ENCODE measurements at places on chromosomes 16 and 17.

DNA sequence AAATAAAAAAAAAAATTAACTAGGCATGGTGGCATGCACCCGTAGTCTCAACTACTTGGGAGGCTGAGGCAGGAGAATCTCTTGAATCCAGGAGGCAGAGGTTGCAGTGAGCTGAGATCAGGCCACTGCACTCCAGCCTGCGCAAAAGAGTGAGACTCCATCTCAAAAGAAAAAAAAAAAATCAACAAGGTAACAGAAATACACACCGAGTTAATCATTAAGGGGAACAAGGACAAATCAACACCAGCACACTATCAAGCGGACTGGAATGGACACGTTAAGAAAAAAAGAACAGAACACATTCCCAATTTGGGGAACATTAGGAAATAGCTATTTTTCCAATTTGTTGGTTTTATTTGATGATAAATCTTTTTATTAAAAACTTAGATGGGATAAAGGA is 28.4 kb upstream of the GLG1 start:
- DNase-seq = no peak

DNA sequence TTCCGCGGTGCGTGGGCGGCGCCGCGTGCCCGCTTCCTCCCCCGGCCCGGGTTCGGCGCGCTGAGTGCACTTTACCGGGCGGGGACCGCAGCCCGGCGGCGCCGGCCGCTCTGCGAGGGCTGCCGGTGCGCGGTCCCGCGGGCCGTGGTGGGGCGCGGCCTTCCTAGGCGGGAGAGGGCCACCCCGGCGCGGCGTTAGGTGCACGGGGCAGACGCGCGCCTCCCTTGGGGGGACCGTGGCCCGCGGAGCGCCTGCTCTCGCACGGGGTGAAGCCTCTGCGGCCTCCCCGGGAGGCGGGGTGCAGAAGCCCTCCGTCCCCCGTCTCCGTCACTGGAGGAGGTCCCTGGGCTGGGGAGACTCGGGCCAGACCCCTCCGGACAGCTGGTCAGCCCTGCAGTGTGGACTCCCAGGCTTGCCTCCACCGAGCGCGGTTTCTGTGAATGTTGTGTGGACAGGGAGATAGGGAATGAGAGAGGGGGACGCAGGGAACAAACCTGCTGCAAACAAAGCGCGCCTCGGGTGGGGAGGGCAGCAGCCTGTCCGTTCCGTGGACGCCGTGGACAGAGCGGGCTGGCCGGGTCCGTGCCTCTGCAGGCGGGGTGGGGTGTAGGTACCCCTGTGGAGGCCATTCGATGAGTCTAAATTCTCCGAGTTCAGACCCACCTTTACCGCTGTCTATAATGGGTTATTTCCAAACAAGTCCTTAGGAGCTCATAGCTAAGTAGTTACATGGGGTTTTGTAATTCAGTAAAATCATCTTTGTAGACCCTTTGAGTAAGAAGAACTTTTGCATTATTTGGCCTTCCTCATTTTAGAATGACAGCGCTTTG is 721 bp downstream of the TBCD start:
- no peak for DNase-seq

DNA sequence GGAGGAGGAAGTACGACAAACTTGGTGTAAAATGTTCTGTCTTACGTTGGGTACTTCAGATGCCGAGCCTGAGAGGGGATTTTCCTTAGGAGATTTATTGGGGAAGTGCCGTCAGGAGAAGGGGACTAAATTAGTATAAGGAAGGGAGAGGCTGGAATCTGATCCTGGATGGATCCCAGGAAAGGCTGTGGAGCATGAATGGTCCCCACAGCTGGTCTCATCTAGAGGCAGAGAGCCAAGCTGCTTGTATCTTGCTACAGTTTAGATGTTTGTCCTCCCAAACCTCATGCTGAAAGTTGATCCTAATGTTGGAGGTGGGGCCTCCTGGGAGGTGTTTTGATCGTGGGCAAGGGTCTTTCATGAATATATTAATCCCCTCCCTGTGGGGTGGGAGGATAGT is 798.4 kb upstream of the EEF2KMT start:
- DNase-seq = no peak

DNA sequence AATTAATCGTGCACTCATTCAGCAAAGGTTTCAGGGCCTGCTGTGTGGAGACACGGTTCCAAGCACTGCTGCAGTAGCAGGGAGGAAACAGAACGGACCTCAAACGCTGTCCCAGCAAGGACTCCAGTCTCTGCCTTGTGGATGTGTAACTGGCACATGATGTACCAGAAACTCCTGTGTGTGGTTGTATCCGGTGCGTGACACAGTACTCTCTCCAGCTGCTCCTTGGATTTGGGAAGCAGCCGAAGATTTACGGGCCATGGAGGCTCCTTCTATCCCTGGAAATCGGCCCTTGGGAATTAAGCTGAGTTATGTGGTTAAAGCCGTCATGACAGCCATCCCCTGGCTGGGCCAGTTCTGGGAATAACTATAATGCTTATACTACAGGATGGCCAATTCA is 8.5 kb upstream of the ANKRD11 start:
- DNase-seq = no peak

DNA sequence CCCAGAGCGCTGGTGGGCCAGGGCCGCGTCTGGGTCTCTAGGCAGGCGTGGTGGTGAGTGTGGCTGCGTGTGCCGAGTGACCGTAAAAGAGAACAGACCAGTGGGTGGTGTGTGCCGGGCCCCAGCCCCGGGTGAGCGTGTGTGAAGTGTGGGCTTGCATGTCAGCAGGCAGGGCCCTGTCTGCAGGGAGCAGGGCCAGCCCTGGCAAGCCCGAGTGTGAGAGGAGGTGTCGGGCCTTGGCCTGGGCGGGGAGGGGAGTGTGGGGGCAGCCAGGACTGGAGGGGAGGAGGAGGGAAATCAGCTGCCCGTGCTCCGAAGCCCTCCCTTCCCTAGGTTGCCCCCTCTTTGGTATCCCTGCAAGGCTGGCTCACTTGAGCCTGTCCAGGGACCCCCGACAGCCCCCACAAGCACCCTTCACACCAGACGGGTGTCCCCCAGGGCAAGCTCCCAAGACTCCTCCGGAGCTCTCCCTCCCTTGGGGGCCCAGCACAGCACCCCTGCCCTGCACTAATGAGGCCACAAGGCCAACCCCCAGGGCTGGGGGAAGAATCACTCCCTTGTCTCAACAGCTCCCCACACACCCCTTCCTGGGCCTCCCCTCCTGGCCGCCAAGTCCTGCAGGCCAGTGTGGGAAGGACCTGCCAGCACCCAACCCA is 1.9 kb downstream of the USH1G start:
- no peak for DNase-seq

DNA sequence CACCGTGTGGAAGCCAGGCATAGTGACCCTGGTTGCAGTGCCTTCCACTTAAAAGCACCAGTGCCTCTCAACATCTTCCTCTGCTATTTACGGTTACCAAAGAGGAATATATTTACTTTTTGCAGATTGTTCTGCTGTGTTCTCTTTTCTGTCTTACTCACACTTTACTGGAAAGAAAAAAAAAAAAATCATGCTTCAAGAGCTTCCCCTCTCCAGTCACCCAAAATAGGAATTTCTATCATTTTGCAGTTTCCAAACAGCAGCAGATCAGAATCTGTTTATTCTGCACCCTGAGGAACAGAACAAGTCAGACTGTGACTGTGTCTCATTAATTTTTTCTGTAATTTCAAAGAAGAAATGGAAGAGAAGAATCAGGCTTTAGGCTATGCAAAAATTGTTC is 96.1 kb downstream of the KCNJ2 start:
- DNase-seq = no peak

DNA sequence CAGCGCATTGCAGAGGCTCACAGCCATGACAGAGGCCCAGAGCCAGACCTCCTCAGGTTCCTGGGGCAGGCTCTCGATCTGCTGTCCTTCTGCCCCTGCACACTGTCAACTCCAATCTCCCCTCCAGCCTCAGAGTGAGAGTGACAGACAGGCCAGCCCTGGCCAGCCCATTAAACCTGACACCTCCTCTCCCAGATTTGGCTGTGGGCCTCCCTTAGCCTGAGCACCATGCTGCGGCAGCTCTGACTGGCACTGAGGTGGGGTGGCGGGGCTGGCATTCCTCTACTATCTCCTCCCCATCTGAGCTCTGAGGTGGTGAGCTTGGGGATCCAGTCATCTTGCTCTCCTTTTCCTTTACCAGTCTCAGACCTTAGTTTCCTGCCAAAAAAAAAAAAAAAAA is 15.5 kb upstream of the C1QL1 start:
- no peak for DNase-seq

- DNase-seq = no peak
Measured at GRCh38 chr16:88453611-88454522, 787 bp downstream of the ZFPM1 start.

DNA sequence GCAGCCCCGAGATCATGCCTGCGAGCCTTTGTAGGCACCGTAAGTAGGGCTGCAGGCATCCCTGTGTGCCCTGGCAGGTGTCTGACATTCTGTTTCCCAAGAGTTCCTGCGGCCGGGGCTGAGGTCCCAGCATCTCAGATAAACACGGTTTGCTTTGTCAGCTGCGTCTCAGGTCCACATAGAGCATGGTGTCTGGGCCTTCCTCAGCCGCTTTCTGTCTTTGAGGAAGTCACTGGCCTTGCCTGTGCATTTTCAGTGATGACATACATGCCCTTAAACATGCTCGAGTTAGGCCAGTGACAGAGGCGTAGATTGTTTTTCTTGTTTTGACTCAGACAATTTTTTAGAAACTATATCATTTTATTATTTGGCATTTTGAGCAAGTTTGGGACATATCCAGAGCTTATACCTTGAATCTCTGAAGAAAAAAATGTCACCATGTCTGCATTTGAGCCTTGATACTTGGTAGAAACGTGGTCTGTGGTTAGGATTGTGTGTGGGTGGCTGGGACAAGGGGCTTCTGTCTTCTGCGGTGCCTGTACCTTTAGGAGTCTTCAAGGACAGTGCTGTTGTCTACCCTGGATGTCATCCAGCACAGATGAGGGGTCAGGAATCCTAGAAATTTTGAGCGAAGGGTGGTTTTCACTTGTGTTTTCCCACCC is 105.8 kb downstream of the SNX29 start:
- DNase-seq = no peak

- no peak for DNase-seq
Measured at GRCh38 chr17:27529230-27529796, 73.1 kb downstream of the KSR1 start.

DNA sequence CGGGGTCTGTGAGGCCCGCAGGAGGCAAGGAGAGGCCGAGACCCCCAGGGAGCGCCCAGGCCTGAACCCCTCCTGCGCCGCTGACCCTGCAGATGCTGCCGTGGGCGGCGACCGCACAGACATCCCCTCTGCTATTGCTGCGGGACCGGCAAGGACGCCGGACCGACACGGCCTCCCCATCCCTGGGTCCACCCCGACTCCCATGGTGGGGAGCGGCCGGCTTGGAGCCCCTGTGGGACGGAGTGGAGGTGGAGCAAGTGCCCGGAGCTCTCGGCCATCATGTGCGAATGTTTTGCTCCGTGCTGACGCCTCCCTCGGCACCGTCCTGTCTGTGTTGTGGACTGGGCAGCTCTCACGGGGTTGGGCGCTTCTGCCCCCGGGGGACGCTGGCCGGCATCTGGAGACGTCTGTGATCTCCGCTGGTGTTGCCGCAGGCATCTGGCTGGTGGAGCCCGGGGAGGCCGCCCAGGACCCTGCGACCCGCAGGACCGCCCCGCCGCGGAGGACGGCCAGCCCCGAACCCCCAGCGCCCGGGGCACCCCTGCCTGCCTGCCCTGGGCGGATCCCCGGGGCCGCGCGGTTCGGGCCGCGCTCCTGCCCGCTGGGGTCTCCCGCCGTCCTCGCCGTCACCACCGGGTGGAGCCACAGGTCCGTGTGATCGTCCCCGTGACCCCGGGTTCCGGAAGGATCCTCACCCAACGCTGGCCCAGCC is 12.8 kb upstream of the GNG13 start:
- no peak for DNase-seq

GRCh38 chr17:12815642-12816141 is 26.4 kb downstream of the ARHGAP44 start:
- no peak for DNase-seq

- no peak for DNase-seq
Measured at GRCh38 chr16:22336581-22336980, 37.8 kb downstream of the CDR2 start.

DNA sequence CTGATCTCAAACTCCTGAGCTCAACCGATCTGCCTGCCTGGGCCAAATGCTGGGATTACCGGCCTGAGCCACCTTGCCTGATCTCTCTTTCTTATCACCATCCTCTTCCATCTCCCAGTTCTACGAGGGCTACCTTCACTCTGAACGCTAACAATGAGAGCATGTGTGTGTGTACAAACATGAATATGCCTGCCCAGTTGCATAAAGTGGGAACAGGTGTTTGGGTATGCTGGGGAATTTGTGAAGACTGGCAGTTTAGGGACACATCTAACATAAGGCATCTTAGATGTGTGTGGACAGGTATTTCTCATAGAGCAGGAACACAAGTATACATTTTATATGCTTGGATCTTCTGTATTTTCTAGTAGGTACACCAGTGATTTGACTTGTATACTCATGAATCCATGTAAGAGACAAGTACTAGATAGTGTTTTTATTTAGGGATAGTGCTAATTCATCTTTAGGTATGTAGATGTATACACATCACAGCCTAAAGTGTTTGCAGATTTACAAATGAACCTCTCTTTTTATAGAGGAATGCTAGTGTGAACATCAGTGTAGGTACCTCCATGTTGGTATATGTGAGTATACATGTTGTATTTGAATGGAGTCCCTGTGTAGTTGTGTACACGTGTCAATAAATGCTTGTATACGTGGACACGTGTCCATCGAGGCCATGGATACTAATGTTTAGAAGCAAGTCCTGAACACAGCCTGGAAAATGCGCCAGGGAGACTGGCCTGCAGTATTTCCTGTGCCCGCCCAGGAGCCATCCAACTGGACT is 1.2 kb upstream of the DLX4 start:
- no peak for DNase-seq

DNA sequence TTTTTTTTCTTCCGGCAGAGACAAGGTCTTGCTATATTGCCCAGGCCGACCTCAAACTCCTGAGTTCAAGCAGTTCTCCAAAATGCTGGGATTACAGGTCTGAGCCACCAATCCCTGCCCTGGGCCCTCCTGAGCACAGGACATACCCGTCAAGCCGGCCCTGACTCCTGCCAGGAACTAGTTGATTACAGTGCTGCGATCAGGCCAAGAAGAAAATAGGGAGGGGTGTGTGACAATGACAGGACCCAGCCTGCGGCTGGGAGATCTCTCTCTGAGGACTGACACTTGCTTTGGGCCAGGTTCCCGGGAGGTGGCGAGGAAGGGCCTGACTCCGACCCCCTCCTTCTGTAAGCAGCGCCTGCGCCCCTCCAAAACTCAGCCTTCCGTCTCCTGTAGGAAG is 276.6 kb downstream of the MRTFB start:
- no peak for DNase-seq

GRCh38 chr17:57766318-57766943 is 21.3 kb upstream of the CCDC182 start:
- no peak for DNase-seq

DNA sequence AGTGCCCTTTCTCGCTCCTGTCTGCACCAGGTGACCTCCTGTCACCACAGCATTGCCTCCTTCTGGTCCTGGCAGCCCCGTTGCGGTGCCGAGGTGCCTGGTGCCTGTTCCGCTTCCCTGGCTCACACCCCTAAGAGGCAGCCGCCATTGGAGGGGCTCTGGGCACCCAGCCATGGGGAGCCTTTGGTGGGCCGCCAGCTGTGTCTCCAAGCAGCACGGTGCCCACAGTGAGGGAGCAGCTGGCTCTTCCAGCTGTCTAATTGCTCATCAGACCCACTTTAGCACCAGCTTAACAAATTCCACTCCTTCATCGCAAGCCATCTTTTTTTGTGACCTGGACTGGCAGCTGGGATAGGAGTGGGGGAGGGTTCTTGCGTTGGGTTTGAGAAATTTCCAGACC is 276.1 kb downstream of the SNX29 start:
- no peak for DNase-seq

GRCh38 chr17:29124135-29124924 is 55.9 kb downstream of the MYO18A start:
- no peak for DNase-seq

- no peak for DNase-seq
Measured at GRCh38 chr17:33243732-33244131, 49.4 kb downstream of the ASIC2 start.

Measured in smooth muscle cell of the brain vasculature (primary cell).